ENCODE measurements at places on chromosomes 7 and 10.

GRCh38 chr10:36602374-36602773, 523.0 kb upstream of the ANKRD30A start:
- DNase-seq: peak; percentile 69

GRCh38 chr7:12139416-12139815, 71.7 kb upstream of the TMEM106B start:
- peak; percentile 64 for DNase-seq

DNA sequence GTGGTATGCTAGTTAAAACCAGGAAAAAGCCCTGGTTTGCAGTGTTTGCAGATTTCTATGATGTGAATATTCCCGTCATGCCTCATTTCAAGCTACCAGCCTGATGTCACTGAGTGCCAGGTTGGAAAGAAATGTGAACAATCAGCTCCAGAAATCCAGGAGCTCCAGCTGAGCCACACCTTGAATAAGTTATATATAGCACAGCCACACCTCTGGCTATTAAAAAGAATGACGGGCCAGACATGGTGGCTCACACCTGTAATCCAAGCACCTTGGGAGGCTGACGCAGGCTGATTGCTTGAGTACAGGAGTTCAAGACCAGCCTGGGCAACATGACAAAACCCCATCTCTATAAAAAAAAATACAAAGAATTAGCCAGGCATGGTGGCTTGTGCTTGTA, 18.7 kb upstream of the SLF2 start:
- no peak for DNase-seq

- DNase-seq: no peak
Observed at GRCh38 chr7:129366-130221, 62.8 kb upstream of the FAM20C start.

DNA sequence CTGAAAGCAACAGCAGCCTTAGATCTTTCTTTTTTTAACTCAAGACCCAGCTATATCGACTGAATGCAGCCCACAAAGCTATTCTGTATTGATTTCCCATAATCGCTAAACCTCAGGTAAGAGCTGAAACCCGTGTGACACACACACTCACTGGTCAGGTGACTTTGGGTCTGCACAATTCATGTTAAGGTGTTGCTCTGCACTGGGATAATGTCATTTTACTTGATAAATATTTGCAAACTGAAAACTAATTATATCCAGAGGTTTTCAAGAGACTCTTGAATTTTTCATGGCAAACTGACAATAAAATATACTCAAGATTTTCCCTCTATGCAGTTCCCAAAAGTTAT, 33.1 kb downstream of the SCRN1 start:
- DNase-seq: no peak

DNA sequence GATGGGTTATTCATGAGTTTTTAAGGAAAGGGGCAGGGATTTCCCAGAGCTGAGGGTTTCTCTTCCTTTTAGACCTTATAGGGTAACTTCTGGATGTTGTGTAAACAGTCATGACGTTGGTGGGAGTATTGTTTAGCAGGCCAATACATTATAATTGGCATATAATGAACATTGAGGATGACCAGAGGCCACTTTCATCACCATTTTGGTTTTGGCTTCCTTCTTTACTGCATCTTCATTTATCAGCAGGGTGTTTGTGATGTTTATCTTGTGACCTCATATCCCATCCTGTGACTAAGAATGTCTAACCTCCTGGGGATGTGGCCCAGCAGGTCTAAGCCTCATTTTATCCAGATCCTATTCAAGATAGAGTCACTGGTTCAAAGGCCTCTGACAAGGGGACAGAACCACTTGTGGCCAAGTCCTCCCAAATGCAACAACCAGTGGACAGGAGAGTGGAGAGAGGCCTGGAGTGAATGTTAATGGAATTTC, 77.3 kb upstream of the RPA3 start:
- DNase-seq: peak; percentile 32

GRCh38 chr10:121601458-121601857, 3.2 kb upstream of the FGFR2 start:
- no peak for DNase-seq

- peak; percentile 18 for DNase-seq
Observed at GRCh38 chr10:22479419-22479818, 134.1 kb downstream of the SPAG6 start.

- no peak for DNase-seq
Observed at GRCh38 chr10:14362104-14362503, 31.4 kb upstream of the FRMD4A start.

GRCh38 chr7:84297616-84298015, 103.0 kb upstream of the SEMA3A start:
- no peak for DNase-seq

GRCh38 chr10:119178372-119179119, at the start of gene PRDX3:
Gene PRDX3 (minus strand): TSS chr10:119178812. CDS start chr10:119178790, 22 bp downstream.
- DNase-seq: peak; percentile 75

DNA sequence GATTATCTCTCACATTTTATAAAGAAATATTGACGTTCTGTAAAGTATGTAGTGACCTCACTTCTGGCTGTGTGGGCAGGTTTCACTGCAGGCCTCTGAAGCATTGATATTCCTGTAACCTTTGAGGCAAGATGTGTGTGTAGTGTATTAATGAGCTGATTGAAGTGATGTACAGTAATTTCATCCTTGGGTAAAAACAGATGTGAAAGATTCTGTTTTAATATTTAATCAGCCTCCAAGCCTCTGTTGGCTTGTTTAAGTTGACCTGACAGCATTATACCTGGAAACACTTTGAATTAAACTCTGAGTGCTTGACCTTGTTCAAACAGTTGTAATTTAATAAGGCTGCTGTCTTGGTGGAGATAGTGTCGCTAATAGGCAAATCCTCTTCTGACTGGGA, 74.9 kb downstream of the KAT6B start:
- DNase-seq: no peak

GRCh38 chr7:55148571-55148970, 129.8 kb downstream of the EGFR start:
- DNase-seq: no peak

DNA sequence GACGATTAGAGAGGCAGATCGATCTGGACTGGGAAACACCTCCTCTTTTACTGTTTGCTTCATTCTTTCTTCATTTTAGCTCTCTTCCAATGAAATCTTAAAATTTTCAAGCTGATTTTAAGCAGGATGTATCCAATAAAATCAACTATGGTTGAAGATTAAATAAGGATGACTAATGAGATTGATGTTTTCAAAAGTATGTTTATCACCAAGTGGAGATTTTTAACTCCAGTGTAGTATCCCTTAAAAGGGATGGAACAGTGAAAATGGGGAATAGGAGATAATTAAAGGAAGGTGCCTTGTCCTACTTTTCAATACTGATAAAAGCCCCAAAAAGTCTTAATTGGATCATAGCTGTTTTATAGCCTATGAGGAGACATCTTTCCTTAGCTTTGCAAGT, 11.6 kb upstream of the LIPF start:
- no peak for DNase-seq

DNA sequence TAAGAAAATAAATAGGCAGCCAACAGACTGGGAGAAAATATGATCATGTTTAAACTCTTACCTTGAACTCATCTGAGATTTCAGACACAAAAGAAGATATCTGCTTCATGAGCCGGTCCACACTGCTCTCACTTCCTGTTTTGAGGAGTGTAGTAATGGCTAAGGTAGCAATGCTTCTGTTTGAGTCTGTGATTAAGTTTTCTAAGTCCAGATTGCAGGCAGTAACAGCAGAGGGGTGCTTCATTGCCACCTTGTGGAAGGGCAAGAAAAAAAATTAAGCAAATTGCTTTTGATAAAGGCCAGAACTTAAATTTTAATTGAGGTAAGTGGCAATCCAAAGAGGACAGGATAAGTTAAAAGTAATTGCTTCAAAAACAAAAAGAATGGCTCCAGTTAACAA, 69.1 kb downstream of the MEST start:
- peak; percentile 75 for DNase-seq

GRCh38 chr10:28914701-28915100, 237.4 kb downstream of the BAMBI start:
- peak; percentile 69 for DNase-seq

GRCh38 chr10:12434277-12434676, 84.9 kb downstream of the CAMK1D start:
- DNase-seq: no peak

DNA sequence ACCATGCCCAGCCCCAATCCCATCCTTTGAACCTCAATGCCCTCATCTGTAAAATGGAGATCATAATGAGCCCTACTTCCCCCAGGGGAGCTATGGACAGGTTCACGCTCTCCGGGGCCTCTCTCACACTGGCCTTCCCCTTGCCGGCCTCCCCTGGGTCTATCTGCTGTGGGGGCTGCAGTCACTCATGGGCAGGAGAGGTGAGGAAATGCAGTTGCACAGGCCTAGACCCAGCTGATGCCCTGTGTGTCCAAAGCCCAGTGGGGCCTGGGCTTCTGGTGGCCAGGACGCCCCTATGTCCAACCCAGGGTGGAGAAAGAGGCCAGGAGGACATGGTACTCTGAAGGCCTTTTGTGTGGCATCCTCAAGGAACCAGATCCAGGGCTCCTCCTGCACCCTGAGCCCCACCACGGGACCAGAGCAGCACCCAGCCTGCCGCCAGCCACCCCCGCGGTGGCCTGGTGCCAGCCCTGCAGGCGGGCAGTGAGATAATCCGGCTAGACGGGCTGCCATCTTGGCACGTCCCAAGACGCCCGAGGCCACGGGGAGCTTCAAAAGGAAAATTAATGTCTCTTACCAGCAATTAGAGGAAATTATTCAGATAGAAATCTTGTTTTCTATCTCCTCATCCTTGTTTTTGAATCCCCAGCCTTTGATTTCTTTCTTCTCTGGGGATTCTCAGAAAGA, 39.0 kb downstream of the MYL10 start:
- no peak for DNase-seq

- no peak for DNase-seq
Observed at GRCh38 chr7:7773334-7774309, 55.2 kb upstream of the RPA3 start.

DNA sequence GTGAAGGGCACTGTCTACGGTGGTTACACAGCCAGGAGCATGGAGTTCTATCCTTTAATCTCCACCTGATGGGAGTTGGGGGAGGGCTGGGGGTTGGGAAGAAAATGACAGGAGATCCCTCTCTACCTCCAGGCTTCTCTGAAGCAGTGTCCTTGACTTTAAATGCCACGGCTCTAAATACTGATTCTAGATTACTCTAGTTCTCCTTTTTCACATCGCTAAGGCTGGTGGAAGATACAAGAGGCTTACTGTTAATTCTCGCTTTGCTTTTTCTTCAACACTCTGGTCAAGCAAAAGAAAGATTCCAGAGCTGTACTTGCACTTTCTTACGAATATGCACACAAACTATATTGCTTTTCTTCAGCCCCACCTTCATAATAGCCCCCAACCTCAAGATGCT, 30.5 kb downstream of the ARL3 start:
- DNase-seq: no peak

DNA sequence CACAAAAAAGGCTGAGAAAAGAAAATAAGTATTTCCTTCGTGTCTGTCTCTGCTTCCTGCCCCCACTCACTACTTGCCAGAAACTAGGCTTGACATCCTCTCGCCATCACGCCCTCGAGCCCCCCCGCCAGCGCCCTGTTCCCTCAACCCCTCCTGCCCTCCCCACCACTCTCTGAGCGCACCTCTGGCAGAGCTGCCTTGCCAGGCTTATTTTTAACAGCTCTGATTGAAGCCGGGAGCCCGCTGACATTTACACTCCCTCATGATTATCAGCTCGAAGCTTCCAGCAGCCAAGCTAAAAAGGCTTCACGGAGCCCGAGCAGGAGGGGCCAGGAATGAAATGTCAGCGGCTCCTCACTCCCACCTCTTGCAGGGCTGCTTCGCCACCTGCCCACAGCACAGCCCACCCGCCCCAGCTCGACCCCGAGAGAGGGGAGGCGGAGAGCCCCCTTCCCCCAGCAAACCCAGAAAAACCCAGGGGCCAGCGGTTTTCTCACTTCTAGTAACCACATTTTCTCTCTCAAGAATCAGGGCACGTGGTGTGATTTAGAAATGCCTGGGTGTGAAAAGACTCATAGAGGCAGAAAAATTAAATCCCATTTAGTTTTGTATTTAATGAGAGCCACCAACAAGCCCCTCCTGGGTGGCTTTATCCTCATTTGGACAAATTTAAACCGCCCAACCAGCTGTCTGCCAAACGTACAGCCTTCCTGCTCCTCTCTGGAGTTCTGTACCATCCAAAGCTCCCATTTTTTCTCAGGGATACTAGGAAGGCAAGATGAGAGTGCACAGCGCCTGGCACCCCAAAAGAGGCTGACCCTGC, 89.3 kb downstream of the SLIT1 start:
- no peak for DNase-seq

DNA sequence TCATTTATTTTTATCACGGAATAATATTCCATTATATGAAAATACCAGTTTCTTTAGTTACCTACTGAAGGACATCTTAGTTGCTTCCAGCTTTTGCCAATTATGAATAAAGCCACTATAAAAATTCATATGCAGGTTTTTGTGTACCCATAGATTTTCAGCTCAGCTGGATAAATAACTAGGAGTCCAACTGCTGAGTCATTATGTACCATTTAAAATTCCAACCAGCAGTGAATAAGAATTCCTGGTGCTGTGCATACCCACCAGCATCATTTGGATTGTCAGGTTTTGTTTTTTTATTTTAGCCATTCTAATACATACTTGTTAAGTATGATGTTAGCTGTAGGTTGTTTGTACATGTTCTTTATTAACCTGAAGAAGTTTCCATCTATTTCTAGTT, 14.5 kb downstream of the FAM24B start:
- DNase-seq: peak; percentile 70

DNA sequence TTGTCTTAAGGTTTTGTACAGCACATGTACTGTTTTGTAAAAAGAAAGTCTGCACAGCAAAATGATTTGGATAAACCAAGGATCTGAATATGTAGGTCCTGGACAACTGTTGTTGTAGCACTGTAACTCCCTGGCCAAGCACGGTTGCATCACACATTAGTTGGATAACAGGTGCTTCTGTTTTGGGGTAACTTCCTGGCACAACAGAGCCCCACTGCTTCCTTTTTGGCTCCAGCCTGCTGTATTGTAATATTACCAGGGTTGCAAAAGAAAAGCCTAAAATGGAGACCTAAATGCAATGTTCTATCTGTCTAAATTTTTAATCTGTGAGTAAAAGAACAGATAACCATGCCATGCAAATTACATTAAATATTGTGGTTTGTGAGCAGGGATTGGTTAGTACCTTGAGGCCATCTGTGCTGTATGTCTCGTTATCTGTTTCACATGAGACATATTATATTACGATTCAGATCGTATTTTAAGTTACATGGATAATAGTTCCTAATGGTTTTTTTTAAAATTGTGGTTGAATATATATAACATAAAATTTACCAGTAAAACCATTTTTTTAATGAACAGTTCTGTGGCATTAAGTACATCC, 27.5 kb upstream of the WAC start:
- no peak for DNase-seq
